ENCODE measurements at places on chromosomes 12 and 14.

DNA sequence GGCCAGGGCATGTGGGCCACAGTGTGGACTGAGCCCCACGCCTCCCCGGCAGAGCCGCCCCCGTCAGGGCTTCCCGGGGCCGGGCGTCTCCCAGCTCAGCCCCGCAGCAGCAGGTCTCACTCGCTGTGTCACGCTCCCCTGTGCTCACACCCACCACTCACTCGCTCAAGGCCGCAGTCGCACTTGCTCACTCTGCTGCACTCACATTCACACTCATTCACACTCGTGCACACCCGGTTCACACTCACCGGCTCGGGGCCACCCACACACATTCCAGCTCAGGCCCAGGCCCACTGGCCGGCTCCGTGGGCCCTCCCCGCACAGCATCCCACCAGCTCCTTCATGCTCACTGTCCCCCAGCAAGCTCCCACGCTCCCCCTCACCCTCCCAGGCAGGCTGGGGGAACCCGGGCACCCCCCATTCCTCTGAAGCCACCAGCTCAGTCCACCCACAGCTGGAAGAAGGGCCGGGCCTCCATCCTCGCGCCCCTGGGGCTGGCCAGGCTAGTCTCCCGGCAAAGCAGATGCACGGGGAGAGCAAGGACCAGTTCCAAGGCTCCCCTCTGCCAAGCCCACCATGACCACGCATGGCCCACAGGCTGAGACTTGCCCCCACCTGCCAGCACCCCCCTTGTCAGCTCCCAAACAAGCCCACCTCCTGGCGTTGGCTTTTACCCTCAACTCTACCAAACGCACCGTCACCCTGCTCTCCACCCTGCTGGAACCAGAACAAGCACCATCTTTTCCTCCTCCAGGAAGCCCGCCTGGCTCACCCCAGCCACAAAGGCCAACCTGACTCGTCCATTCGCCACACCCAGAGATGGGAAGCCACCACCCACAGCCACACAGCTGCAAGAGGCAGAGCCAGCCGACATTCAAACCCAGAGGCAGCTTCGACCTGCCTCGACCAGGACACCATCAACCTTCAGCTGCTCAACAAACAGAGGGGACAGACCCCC, 28.0 kb downstream of the NCOR2 start:
- DNase-seq: no peak

GRCh38 chr14:50826681-50827080, 4.3 kb downstream of the NIN start:
- DNase-seq: no peak

- DNase-seq: no peak
Measured at GRCh38 chr14:77407158-77407557, 16.2 kb downstream of the NOXRED1 start.

GRCh38 chr14:91295851-91296796, 51.6 kb upstream of the GPR68 start:
- no peak for DNase-seq

GRCh38 chr12:113305281-113305856, 29.5 kb downstream of the SLC8B1 start:
- no peak for DNase-seq

- DNase-seq: no peak
Measured at GRCh38 chr12:6827982-6828780, at the start of gene P3H3. Gene P3H3 (plus strand): TSS chr12:6828407. CDS start chr12:6828441, 34 bp downstream.

DNA sequence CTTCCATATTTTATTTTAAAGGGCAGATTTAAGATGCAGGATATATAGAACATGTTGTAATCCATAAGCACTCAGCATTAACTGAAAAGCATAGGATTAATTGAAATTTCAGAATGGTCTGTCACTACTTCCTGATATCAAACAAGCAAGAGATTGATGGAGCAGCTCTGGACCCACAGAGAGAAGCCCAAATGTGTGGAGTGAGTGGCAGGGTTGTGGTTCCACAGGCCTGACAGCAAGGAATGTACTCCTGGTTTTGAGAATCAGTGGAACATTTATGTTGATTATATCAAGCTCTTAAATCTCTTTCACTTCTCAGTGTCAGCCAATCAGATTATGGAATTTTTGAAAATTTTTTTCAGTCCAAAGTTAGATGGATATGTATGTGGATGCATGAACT, 267.6 kb upstream of the PRICKLE1 start:
- DNase-seq: no peak

DNA sequence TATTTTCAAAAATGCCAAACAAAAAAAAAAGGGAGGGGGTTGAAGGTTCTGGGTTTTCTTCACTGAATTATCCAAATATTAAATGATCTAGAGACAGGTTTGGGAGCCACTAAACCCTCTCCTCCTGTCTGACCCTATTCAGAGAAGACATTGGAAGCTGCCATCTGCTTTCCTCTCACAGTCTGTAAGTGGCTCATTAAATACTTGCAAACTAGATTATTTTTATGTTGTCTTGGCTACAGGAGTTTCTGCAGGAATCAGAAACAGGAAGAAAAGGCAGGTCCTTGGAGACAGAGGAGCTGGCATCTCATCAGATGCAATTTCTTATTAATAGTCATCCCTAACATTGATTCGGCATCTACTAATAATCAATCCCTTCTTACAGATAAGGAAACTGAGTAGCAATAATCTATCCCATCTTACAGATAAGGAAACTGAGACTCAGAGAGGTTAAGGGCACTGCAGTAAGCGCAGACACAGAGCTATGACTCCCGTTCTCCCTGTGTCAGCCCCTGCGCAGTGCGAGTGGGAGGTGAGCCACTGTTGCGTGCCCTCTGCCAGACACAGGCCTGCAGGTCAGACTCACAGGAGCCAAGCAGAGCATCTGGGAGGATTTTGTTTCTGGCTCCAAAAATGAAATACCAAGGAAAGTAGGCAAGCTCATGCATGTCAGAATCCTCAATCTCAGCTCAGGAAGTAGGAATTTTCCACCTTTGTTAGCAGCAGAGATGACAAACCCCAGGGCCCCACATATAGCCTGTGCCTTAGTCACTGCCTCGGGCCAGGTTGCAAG, 11.0 kb downstream of the BDKRB2 start:
- DNase-seq: no peak

DNA sequence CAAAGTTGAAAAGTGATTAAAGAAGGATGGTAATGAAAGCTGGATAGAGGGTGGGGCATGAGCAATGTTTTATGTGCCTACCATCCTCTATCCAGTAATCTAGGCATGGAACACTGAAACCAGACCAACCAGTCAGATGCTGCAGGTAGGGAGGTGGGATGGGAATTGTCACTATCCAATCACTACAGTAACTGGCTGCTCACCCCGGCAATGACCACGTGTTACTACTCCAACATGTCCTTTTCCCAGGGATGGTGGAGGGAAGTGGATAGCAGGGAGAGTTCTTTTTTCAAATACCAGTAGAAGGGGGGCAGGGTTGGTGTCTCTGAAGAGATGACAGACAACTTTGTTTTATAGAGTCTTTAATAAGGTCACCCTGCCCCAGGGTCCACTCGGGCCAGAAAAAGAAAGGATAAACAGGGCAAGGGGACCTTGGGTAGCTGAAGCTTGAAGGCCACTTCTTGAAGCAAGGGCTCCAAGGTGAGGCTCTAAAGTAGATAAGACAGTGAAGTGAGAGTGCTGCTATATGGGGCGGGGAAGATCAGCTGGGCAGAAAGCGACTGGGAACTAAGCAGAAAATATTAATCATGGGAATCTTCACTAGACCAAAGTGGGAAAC, 14.7 kb upstream of the CDH24 start:
- no peak for DNase-seq

DNA sequence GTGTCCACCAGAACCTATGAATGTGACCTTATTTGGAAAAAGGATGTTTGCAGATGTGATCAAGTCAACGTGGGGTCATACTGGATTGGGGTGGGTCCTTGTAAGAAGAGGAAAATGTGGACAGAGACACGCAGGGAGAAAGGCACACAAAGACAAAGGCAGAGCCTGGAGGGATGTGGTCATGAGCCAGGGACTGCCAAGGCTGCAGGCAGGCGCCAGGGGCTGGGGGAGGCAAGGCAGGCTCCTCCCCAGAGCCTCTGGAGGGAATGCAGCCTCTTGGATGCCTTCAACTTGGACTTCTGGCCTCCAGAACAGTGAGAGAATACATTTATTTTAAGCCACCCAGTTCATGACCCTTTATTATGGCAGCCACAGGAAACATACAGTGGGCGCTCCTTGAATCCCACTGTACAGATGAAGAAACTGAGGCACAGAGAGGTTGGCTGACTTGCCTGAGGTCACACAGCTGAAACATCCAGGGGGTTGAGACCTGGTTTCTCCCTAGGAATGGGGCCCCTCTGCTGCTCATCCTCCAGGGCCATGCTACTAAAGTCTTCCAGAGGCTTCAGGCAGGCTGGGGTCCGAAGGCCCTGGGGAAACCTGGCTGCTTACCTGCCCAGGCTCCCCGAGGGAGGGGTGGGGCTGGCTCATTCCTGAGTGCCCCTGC, 99.7 kb downstream of the RFLNA start:
- DNase-seq: no peak

DNA sequence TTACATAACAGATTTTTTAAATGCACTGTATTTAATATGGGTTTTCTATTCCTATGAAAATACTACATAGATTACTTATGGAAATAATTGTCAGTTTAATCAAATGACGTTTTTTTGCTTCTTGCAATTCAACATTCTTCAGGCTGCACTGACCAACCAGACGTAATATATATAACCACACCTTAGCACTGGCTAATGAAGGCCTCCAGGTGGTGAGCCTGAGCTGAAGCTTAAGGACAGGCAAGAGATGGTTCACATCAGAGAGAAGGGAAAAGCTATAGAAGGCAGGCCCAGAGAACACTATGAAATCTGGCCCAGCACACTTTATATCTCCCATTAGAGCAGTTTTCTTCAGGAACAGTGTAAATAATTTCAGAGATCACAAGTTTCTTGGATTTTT, 2.8 kb upstream of the MDGA2 start:
- no peak for DNase-seq

GRCh38 chr12:84315926-84316325, 596.7 kb downstream of the SLC6A15 start:
- DNase-seq: no peak

GRCh38 chr14:31842899-31843298, 234.2 kb upstream of the ARHGAP5 start:
- no peak for DNase-seq

DNA sequence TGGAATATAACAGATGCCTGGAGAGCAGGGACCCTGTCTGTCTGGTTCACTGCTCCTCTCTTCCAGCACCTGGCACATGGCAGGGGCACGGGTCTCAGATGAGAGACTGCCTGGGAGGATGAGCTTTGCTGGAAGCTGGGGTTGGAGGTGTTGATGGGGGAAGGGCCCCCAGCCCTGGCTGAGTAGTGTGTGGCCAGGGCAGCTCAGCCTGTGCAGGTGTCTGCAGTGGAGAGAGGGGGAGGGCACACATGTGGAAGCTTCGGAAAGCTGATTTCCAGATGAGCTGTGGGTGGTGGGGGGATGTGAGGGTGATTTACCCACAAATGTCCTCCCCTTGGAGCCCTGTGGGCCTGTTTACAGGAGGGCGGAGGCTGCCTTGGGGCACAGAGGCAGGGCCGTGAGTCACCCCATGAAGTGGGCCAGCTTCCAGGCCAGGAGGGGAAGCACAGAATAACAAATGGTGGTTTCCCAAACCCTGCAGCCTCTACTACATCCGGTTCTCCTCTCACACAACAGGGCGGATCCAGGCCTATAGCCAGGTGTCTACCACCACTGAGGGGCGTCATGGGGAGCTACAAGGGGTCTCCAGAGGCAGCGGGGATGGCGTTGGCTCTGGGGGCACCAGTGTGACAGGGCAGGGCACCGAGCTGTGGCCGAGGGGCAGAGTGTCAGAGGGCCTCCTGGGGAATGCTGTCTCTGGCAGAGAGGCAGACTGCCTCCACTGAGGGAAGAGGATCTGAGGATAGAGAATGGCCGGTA, 11.0 kb downstream of the KRT7 start:
- DNase-seq: peak; percentile 81

- DNase-seq: peak; percentile 14
Measured at GRCh38 chr14:88667555-88668273, 104.9 kb downstream of the ZC3H14 start.

GRCh38 chr14:47539031-47539461, 136.4 kb downstream of the MDGA2 start:
- DNase-seq: no peak

GRCh38 chr14:99649219-99649618, 4.3 kb downstream of the HHIPL1 start:
- DNase-seq: no peak

DNA sequence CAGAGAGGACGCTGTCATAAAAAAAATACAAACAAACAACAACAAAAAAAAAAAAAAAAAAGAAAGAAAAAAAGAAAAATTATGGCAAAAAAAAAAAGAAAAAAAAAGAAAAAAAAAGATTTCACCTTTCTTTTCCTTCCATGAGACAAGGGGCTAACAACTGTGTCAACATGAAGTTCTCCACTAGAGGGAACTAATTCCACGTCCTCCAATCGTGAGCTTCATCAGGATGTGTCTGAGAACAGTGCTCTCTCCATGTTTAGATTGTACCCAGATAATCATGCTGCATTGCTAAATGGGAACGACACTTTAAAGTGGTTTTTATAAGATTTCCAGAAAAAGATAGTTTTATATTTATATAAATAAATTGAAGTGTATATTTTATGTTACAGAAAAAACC, 96.2 kb upstream of the PTPRB start:
- DNase-seq: peak; percentile 6

DNA sequence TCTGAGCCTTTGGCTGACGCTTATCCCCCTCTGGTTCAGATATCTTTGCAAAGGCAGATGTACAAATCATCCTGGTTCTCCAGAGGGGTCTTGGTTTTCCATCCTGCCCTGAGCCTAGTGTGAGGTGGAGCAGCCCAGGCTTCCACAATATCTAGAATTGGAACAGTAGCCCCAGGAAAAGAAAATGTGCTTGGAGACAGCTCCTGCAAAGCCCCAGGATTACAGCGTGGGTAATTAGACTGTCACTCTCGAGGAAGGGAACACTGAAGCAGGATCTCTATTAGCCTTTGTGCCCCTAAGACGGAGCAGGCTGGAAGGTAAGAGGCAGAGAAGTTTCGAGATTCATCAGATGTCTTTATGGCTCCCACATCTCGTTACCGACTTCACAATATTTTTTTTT, 59.4 kb downstream of the TMEM132C start:
- no peak for DNase-seq

GRCh38 chr12:95037906-95038305, 34.4 kb upstream of the NDUFA12 start:
- no peak for DNase-seq

GRCh38 chr12:109157986-109158385, 41.6 kb downstream of the ACACB start:
- no peak for DNase-seq

DNA sequence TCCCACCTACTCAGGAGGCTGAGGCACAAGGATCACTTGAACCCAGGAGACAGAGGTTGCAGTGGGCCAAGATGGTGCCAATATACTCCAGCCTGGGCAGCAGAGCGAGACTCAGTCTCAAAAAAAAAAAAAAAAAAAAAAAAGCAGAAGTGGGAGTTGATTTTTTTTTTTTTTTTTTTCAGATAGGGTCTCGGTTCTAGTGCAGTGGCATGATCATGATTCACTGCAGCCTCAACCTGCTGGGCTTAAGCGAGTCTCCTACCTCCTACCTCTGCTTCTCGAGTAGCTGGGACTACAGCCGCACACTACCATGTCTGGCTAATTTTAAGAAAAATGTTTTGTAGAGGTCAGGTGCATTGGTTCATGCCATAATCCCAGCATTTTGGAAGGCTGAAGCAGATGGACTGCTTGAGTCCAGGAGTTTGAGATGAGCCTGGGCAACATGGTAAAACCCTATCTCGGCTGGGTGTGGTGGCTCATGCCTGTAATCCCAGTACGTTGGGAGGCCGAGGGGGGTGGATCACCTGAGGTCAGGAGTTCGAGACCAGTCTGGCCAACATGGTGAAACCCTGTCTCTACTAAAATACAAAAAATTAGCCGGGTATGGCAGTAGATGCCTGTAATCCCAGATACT, 16.3 kb upstream of the HSP90AA1 start:
- DNase-seq: no peak

GRCh38 chr12:52873513-52873831, 24.7 kb upstream of the KRT78 start:
- DNase-seq: no peak

Data from GM12892 (cell line).